ENCODE measurements at places on chromosomes 4 and X.

DNA sequence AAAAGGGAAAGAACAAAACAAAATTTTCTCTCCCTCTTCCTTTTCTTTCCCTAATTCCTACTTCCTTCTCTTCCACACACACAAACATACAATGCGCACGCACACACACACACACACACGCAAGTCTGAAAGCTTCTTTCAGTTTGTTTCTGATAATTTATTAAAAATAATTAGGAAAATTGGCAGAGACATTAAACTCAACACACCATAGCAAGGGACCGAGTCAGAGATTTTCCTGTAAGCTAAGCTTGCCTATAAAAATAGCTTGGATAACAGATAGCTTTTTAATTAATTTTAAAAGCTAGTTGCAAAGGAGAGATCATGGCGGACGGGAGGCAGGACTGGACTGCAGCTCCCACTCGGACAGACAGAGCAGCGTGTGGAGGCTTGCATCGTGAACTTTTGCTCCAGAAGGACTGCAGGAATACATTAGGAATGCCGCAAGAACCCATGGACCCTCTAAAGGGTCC is 92.6 kb upstream of the MAPK10 start:
- DNase-seq, result no peak

GRCh38 chr4:114100288-114101031 is 121.0 kb upstream of the ARSJ start:
- DNase-seq, result no peak

- DNase-seq, result no peak
These were observed 216.1 kb upstream of the FAT1 start for GRCh38 chr4:186939766-186940165.

GRCh38 chr4:122500852-122501501 is 44.5 kb upstream of the IL2 start:
- DNase-seq, result no peak

GRCh38 chr4:73019462-73020047 is 50.0 kb downstream of the COX18 start:
- DNase-seq, result no peak

- no peak for DNase-seq
These were observed 31.1 kb upstream of the CLNK start for GRCh38 chr4:10715696-10716095.

DNA sequence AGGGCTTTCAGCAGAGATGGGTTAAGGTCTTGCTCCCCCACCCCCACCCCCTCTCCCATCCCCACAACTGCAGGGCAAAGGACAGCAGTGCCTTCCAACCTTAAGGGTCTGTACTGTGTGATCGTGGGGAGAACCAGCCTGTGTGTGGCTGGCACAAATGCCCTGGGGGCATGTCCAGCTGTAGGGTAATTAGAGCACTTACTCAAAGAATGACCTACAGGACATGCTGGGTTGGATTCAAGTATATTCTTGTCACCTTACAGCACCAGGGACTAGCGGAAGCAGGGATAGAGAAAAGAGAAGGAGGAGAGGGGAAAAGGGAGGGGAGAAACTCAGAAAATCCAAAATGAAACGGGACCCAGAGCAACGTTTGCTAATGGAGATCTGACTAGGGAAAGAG is 191.3 kb upstream of the GATB start:
- DNase-seq, result no peak

DNA sequence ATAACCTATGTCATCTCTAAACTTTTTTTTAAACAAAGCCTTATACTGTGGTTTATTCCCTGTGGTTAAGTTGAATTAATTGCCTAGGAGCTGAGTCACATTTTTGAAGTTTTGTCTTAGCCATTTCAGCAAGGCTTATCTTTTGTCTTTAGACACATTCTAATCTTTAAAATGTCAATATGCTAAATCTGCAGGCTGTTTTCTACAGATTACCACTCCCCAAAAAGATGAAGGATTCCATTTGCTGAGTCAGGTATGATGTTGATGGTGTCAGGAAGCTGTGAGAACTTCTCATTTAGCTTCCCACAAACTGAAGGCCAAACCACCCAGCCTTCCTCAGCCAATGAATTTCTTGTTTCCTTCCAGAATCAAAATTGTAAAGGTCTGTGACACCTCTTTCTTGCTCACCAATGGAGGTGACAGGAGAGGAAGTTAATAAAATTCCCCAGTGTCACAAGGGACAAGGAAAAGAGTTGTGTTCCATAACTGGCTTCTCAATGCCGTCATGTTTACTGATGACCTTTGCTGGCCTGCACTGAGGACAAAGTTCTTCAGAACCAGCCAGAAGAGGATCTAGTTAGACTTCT is 3.7 kb upstream of the CXCL6 start:
- no peak for DNase-seq

DNA sequence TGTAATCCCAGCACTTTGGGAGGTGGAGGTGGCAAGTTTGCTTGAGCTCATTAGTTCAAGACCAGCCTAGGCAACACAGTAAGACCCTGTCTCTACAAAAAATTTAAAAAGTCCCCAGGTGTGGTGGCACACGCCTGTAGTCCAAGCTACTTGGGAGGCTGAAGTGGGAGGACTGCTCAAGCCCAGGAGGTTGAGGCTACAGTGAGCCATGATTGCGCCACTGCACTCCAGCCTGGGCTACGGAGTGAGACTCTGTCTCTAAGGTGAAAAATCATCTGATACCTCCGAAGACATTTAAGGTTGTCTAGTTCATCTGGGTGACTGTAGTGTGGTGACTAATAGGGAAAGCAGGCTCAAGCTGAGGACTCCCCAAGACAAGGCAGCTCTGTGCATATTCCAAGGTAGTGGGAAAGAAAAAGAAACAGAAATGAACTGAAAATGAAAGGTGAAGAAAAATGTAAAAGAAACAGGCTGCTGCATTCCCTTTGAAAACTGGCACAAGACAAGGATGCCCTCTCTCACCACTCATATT is 23.3 kb downstream of the FRYL start:
- no peak for DNase-seq

GRCh38 chr4:112766422-112766821 is 129.5 kb downstream of the LARP7 start:
- DNase-seq, result no peak

DNA sequence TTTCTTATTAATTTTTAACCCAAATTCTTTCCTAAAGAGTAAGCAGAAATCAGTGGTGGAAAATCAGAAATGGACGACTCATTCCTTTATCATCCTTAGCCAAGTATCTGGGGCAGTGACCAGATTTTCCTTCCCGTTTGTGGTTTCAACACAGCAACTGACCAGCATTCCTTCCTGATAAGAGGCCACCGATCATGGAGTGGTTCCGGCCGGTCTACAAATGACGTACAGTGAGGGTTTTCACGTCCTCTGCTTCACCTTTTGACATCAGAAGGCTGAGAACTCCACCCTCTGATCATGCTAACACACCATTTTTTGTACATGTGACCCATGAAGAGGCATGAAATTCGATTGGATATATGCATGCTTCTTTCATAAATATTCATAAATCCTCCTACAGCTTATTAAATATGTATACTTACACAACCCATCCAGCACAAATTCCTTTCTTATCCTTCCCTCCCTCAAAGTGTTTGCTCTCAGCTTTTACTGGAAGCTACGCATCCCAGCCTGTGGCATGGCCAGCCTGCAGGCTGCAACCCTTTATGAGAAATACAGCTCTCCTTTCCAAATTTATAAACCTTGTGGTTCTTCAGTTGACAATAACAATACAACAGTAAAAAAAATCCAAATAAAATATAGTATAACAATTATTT is 173.0 kb upstream of the CASK start:
- DNase-seq, result no peak

GRCh38 chr4:67568820-67569219 is 10.3 kb downstream of the STAP1 start:
- DNase-seq, result no peak

DNA sequence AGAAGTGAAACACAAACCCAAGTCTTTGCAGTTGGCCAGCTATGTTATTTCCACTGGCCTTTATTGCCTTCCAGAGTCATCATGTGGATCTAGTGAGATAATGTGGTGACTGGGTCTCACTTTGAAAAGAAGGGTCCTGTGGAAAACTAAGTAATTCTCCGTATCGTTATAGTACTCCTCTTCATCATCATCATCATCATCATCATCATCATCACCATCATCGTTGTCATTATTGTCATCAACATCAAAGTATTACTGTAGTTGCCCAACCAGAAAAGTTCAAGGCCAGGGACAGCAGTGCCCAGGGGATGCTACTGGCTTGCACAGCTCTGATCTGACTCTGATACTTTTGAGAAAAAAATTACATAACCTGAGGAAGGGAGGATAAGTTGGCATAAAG is 295.6 kb upstream of the F9 start:
- no peak for DNase-seq

GRCh38 chr4:64538219-64538618 is 129.0 kb upstream of the TECRL start:
- no peak for DNase-seq

GRCh38 chr4:76748649-76749048 is 149.3 kb downstream of the SOWAHB start:
- peak; percentile 29 for DNase-seq

GRCh38 chr4:252065-252601 is 53.1 kb downstream of the ZNF732 start:
- no peak for DNase-seq

DNA sequence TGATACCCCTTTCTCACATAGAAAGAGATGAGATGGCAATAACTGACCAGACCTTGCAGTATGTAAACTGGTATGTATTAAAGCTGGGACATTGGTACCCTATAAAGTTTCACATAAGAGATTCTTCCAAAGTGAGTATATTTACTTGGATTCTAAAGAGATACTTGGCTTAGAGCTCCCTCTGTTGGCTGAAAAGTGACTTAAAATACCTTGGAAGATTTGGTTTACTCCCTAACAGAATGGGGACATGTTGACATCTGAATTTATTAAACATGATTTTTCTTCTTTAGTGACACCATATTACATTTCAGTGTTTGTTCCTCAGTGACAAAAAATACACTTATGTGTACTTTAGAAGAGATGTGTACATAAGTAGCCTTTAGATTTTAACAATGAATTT is 47.9 kb upstream of the RGN start:
- no peak for DNase-seq

DNA sequence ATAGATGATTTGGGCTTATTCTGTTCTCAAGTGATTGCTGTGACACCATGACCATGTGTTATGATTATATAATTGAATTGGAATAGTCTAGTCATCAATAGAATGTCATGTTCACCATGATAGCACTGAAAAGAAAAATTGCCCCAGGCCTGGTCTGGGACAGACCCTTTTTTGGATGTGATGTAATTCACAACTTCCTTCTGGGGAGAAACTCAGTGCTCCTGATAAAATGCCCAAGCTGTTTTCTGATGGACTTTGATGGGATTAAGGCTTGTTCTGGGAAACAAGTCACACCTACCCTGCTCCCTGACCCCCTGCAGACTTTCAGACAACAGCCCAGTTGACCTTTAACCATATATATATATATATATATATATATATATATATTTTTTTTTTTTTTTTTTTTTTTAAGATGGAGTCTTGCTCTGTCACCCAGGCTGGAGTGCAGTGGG is 65.3 kb downstream of the RHOH start:
- DNase-seq, result no peak

DNA sequence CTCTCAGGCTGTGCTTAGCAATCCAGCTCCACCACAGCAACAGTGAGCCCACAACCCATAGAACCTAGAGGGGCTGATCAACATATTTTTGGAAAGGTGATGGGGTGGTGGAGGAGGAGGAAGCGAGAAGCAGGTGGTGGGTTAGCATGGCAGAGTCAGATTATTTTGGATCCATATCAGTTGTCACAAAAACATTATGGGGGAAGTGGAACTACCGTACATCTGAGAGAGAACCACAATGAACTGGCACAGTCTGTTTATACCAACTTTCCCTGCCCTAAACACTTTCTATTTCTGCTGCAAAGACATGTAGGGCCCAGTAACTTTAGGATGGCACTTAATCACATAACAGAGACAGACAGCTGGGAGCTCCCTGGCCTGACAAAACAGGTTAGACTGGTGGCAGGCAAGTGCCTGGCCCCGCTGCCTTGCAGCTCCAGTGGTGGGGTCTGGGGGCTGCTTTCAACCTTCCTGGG is 4.3 kb downstream of the SLC9A7 start:
- no peak for DNase-seq

- DNase-seq, result peak; percentile 54
These were observed 947 bp upstream of the RPL10 start for GRCh38 chrX:154396973-154397887.

GRCh38 chrX:118205421-118206395 is 89.1 kb upstream of the KLHL13 start:
- DNase-seq, result no peak

DNA sequence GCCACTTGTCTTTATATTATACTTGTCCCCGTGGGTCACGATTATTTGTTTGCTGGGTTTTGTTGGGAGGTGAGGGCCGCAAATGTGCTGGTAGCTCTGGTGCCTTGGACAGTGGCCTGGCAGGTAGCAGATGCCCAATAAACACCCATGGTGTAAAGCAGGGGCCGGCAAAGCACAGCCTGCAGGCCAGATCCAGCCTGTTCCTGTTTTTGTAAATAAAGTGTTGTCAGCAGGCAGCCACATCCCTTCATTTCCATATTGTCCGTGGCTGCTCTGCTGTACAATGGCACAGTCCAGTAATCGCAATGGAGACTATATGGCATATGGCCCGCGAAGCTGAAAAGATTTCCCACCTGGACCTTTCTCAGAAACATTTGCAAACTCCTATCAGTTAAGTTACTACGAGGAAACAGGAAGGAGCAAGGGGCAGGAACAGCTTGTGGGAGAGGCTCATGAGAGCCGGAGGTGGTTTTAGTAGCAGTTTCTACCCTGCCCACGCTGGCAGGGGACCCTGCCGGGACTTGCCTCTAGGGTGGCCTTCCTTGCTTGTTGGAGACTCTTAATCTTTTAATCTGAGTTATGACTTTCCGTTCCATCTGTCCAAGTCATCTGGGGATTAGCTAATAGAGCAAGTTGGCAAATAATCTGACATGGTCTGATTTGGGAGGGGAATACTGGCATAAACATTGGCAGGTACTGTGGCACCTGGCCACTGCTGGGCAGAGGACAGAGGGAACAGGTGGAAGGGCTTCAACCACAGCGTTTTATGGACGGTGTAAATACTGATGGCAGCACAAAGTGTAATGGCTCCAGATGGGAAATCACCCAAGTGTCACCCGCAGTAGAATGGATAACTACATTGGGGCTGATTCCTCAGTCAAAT is 19.6 kb downstream of the CLCN4 start:
- DNase-seq, result no peak

DNA sequence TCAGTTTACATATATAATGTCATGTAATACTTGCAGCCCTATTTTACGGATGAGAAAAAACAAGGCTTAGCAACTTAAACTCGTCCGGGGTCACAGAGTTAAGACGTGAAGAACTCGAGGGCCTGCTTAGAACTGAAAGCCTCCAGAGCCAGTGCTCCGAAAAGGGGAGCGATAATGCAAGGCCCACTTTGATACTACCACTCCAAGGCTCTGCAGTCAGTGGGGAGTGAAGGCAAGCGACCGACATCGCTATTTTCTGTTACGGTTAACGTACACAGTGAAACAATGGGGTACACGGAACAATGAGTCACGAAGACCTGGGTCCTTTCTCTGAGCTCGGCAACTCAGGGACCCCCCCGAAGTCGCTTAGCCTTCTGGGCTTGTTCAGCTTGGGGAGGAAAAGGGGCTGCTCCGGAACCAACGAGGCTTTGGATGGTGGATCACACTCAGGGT is 965 bp downstream of the PPA2 start:
- DNase-seq, result peak; percentile 5

GRCh38 chr4:55366621-55367020 is 20.6 kb downstream of the SRD5A3 start:
- DNase-seq, result no peak
